Activated naive CD8-positive, alpha-beta T cell treated with anti-CD3 and anti-CD28 coated beads, Interleukin-2, amount 50 U/mL, for 24 hours (primary cell): ENCODE measurements at places on chromosomes 4 and X.

GRCh38 chr4:112952313-112952700, 97.1 kb upstream of the ANK2 start:
- no peak for DNase-seq

DNA sequence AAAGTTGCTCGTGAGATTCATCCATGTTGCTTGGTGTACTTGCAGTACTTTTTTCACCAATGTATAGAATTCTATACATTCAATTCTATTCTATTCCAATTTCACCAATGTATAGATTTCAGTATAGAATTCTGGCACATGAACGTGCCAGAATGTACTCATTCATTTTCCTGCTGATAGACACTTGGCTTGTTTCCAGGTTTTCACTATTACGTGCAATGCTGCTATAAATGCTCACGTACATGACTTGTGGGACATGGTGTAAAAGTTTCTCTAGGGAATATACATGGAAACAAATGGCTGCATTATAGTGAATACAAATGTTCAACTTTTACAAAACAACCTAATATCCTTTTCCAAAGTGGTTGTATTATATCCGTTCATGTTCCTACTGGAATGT, 6.8 kb upstream of the CXorf66 start:
- no peak for DNase-seq

- no peak for DNase-seq
Observed at GRCh38 chr4:81826335-81826734, 354.6 kb upstream of the RASGEF1B start.

DNA sequence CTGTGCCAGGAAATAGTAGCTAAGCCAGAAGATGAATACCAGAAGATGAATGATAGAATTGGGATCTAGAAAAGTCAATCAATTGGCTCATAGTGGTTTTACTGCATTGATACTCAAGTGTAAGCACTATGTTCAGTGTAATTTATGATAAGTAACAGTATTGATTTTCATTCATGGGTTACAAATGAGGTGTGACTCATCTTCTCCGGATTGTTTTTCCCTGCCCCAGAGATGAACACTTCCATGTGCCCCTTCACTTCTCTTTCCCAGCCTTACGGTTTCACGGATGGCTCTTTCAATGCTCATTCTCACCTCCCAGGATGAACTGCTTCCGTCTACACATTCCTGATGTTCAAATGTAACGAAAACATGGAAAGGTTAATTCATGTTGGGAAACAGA, 9.8 kb upstream of the GUCY1B1 start:
- DNase-seq, result no peak

GRCh38 chr4:73607375-73608033, 12.7 kb downstream of the RASSF6 start:
- DNase-seq, result no peak
